ENCODE measurements at places on chromosomes 1 and 21. TPM values are rescaled to one million over a fixed set of nuclear protein-coding genes. Genes with fewer than 3 reads are reported as not detected.

Gene INAVA
- 7.4 TPM for polyA plus RNA-seq

Gene OR2W3
- 1.9 TPM for polyA plus RNA-seq

Gene PARS2
- 17.7 TPM for polyA plus RNA-seq

Gene APP
- polyA plus RNA-seq: 31.8 TPM

Gene TNFAIP8L2
- 0.39 TPM for polyA plus RNA-seq

Gene TSPAN1
- polyA plus RNA-seq: not detected

Gene ETV3L
- polyA plus RNA-seq: not detected

Gene KRTAP13-2
- not detected for polyA plus RNA-seq

Gene SV2A
- 23.3 TPM for polyA plus RNA-seq

Gene AADACL3
- polyA plus RNA-seq: not detected

Gene TINAGL1
- 9.1 TPM for polyA plus RNA-seq

Gene MAB21L3
- 0.47 TPM for polyA plus RNA-seq

Gene IVL
- polyA plus RNA-seq: not detected

Gene SH3BGR
- 326 TPM for polyA plus RNA-seq

Gene GPR37L1
- polyA plus RNA-seq: 0.79 TPM

Gene MAGI3
- polyA plus RNA-seq: 7.3 TPM

Gene SFN
- 0.13 TPM for polyA plus RNA-seq

Gene RIMKLA
- 21.8 TPM for polyA plus RNA-seq

Gene KRTAP19-3
- polyA plus RNA-seq: not detected

Gene MYOM3
- polyA plus RNA-seq: not detected

Gene APCS
- polyA plus RNA-seq: not detected

Gene IPP
- polyA plus RNA-seq: 12.1 TPM

Gene FASLG
- not detected for polyA plus RNA-seq

Gene POLR3C
- polyA plus RNA-seq: 44.6 TPM

Gene MYOG
- polyA plus RNA-seq: not detected

Gene BLACAT1
- not detected for polyA plus RNA-seq

Gene GPA33
- 0.35 TPM for polyA plus RNA-seq

Gene CCDC30
- 7.1 TPM for polyA plus RNA-seq

Gene IGSF9
- 4.2 TPM for polyA plus RNA-seq

Gene OR2L2
- polyA plus RNA-seq: not detected

Gene S100A7A
- not detected for polyA plus RNA-seq

Gene CRB1
- polyA plus RNA-seq: 1.1 TPM

Gene KRTAP22-2
- polyA plus RNA-seq: not detected

Gene PEX14
- 25.0 TPM for polyA plus RNA-seq

Gene C2CD4D
- polyA plus RNA-seq: 0.44 TPM
